ENCODE measurements at places on chromosomes 2 and 18. TPM values are rescaled to one million over a fixed set of nuclear protein-coding genes. Genes with fewer than 3 reads are reported as not detected.

Gene ZNF385B
- 36.7 TPM for total RNA-seq

DNA sequence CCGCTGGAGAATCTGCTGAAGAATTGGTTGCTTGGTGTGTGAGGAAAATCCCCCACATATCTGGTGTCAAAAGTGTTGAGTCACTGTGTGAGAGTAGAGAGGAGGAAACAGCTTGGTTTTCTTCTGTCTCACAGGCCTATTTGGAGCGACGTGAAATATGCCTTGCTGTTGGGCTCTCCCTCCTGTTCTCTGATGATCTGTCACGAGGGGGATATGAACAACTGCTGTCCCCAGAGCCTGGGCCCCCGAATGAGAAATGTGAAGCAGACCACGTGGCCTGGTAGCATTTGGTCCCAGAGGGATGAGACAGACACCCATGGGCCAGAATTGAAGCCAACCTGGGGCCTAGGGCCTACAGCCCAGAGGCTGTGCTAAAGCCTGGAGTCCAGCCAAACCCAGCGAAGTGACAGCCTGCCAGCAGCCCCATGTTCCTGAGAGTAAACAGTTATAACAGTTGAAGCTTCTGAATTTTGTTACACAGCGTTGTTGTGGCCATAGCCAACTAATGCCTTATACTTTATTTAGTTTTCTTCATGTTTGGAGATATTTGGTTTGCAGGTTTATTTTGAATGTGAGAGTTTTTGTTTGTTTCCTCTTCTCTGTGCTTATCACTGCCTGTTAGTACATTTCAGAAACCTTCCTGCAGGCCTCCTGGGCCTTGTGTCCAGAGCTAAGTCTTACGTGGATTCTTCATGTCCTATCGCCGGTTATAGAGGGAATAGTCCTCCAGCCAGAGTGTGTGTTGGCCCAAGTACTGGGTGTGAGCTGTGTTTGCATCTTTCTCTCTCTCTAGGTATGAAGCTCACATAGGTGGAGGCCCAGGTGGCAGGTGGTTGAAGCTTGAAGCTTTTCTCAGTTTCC lies 18.7 kb upstream of the COLEC12 start:
- DNase-seq = peak; percentile 66

DNA sequence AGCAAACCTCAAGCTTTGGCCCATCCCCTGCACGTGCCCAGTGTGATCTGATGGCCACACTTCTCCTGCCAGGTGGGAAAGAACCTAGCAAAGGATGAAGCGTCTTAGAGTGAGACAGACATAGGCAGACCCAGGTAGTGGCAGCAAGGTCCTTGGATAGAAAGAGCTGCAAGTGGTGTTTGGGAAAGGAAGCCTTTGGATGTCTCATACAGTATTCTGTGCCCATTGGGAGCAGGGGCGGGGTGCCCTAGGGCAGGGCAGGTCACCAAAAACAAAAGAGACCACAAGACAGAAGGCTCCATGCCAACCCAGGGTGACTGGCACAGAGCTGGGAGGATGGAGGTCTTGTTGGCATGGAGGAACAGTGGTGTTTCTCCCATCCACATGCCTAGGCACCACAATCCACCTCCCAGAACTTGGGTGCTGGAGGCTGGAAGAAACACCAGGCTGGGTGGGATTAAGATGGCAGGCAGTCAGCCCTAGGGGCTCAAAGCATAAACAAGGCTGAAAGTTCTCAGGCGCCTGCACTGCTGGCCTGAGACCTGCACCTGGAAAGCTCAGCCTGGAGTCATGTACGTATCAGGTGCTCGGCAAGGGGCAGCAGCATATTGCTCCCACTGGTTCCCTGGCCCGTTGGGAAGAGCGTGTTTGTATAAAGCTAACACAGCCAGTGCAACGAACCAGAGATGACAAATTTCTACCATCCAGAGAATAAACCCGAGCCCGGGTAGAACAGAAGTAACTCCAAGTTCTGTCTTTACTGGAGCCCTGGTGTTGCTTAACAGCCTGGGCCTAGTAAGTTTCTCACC lies 52.9 kb downstream of the CRACDL start:
- no peak for DNase-seq

DNA sequence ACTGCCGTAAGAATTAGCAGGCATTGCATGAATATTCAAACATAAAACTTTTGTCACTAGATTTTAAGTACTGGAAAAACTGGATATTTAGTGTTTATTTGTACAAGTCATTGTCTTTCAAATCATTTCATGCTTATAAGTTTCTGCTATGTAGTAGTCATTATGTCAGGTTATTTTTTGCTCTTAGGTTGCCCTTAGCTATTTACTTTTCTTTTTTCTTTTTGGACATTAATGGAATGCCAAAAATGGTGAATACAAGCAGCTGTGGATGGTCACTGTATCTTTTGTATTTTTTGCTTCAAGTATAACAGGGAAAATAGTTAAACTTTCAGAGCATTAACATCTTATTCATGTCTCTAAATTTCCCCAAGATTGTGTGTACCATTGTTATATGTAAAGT lies 18.6 kb upstream of the KCNJ13 start:
- DNase-seq = no peak

Gene CD226
- 0.97 TPM for total RNA-seq

DNA sequence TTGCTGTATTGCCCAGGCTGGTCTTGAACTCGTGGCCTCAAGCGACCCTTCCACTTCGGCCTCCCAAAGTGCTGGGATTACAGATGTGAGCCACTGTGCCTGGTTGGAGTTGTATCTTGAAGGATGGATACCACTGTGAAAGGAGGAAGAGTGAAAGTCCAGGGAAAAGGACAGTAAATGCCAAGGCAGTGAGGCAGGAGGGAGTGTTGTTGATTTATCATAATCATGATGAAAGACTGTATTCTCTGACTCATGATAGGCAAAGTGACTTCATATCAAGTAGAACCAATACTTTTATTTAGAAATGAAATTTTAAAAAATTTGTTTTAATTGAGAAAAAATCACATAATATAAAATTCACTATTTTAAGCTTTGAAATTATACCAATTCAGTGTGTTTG lies 162.3 kb downstream of the ARHGAP28 start:
- DNase-seq = no peak

GRCh38 chr2:11123856-11124759 lies 31.2 kb upstream of the SLC66A3 start:
- peak; percentile 56 for DNase-seq

All from left cardiac atrium (tissue), 4 donors.